ENCODE measurements at places on chromosomes 3 and 15.

- DNase-seq: no peak
Observed at GRCh38 chr3:20103731-20104130, 63.5 kb downstream of the KAT2B start.

- no peak for DNase-seq
Observed at GRCh38 chr15:39621210-39621609, 40.3 kb downstream of the THBS1 start.

DNA sequence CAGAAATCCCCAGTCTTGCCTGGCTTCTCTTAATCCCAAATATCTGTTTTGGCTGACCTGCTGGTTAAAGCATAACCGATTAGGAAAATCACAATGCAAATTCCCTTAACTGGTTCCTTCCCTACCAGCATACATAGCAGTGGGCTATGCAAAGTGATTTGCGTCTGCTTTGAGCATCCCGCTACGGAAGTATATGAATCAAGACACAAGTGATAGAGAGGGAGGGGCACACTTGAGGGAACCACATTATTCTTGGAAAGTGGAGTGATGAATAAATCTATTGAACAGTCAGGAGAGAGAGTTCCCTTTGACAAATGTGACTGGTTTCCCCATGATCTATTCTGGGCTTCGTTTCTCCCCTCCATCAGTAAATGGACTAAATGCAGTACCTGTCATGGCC, 119.6 kb upstream of the C15orf61 start:
- DNase-seq: no peak

DNA sequence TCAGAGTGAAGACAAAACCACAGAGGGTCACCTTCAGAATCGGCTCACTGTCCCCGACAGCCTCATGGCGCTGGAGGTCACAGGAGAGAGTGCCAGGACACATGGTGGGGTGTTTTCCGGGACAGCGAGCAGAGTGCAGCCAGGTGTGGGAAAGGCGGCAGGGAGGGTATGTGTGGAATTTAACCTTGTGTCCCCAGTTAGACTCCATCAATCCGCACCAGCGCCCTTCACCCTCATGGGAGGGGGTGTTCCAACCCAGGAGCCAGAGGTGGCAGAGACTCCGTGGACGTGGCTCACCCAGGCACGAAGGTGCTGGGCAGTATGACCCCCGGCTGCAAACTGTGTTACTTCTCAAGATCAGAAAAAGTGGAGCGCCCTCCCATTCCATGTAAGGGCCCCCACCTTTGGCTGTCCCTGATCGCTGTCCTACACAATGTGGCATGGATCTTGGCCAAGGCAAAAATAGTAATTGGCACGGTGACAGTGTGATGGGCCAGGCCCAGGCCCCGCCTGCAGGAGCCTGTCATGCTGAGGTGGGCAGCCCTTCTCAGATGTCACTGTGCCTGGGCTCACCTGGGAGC, 190.3 kb downstream of the XXYLT1 start:
- DNase-seq: no peak

- DNase-seq: no peak
Observed at GRCh38 chr15:97745481-97746071, 214.9 kb upstream of the ARRDC4 start.

DNA sequence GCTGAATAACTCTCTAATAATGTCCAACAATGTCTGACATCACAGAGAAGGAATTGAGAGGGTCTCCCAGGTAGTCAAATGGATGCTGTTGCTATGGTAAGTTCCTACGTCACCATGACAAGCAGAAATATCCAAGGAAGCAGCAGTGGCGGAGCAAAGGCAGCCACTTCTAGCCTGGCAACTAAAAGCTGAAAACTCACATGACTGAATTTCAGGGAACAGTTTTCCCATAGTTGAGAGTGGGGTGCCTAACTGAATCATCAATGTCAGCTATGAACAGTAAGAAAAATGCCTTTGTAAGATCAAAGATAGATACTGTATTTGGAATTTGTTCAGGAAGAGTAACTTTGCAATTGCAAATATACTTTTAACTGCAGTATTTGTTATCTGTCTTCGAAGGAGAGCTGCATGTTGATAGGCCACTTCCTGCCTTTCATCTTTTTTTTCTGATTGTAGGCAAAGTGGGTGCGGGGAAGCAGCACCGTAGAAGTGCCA, 161.7 kb downstream of the BBX start:
- DNase-seq: no peak

GRCh38 chr3:42758126-42758525, 14.9 kb downstream of the CCDC13 start:
- no peak for DNase-seq

- DNase-seq: peak; percentile 57
Observed at GRCh38 chr3:194296454-194297263, 54.5 kb downstream of the CPN2 start.

GRCh38 chr15:89155656-89156055, 65.7 kb downstream of the RLBP1 start:
- no peak for DNase-seq

- no peak for DNase-seq
Observed at GRCh38 chr3:136305879-136306278, 55.7 kb downstream of the PCCB start.

GRCh38 chr3:43913036-43913948, 222.6 kb downstream of the ABHD5 start:
- no peak for DNase-seq

- DNase-seq: no peak
Observed at GRCh38 chr15:88627463-88627862, 6.3 kb downstream of the AEN start.

- no peak for DNase-seq
Observed at GRCh38 chr3:197468167-197468566, 87.6 kb downstream of the BDH1 start.

DNA sequence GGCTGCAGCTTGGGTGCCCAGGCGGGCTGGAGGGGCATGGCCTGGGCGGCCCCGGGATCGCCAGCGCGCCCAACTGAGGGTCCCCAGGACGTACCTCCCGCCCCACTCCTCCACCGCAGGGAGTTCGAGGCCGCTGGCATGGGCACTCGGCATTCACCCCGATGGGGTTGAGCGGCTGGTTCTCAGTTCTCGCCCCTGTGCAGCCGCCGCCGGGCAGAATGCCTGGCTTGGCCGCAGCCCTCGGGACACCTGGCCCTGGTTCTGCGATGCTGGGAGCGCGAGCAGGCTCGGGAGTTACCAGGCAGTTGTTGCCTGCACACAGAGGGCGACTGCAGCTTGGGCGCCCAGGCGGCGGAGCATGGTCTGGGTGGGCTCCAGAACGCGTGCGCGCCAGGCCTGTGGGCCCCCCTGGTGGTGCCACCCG, 121.4 kb downstream of the LMLN start:
- no peak for DNase-seq

DNA sequence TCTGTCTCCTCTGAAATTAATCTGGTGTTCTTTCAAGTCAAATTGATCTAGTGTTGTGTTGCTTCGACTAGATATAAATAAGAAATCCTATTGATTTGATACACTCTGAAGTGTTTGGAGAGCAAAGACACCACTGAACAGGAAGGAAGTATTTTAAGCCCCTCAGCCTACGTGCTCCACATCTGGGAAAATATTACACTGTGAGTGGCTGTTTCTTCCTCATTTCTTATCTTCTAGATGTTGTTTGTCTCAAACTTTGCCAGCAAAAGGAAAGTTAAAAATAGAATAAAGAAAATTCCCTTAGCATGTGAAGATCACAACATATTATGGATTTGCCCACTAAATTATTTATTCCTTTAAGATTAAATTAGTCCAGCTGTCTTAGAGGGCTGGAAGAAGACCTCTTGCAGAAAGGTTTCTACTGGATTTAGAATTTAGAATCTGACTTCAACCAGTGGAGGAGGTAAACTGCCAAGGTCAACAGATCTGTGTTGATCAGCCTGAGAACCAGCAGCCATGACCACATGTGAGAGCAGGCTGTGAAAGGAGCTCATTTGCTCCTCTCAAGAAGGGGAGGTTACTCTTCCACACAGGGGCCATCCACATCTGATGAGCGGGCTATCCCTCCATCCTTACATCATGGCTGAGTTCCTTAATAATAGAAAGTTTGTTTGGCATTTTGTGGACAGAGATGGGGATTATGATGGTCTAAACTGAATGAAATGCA, 46.3 kb upstream of the ACKR4 start:
- DNase-seq: no peak

- no peak for DNase-seq
Observed at GRCh38 chr15:41999290-42000285, 21.3 kb downstream of the PLA2G4E start.

DNA sequence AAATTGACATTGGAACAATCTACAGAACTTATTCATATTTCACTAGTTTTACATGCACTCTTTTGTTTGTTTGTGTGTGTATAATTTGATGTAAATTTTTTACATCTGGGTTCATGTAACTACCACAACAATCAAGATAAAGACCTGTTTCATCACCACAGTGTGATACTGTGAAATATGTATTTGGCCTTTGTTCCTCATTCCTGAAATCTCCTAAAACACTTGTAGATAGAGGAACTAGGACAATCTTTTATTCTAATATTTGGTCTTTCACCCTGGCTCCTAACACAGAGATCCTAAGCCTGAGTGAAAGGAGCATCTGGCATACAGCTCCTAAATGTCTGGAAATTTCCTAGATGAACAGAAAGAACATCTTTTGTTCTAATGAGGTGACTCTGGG, 155.0 kb upstream of the GPR149 start:
- no peak for DNase-seq

- DNase-seq: no peak
Observed at GRCh38 chr3:47436180-47436579, 39.6 kb downstream of the SCAP start.

DNA sequence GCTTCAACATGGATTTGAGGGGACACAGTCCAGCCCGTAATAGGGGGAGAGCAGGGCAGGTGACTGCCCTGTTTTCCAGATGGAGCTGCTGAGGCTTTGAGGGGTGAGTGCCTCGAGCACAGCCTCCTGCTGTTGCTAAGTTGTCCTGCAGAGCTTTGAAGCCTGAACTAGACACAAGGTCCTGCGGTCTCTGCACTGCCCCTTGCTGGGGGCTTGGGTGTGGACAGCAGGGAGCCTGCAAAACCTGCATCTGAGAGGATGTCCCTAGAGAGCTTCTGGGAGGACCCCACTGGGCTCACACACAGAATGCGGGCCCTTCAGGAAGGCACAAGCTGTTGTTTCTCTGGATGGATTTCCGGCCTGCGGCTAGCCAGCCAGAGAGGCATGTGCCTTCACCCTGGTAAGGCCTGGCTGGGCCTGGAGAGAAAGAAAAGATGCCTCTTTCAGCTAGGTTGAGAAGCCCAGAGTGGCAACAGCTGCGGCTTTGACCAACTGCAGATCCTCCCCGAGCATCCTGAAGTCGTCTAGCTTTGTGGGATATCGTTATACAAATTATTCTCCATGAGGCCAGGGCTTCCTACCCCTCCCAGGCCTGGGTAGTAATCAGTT, 226.2 kb downstream of the SLCO3A1 start:
- no peak for DNase-seq

- no peak for DNase-seq
Observed at GRCh38 chr15:67329984-67330733, 75.6 kb downstream of the IQCH start.

DNA sequence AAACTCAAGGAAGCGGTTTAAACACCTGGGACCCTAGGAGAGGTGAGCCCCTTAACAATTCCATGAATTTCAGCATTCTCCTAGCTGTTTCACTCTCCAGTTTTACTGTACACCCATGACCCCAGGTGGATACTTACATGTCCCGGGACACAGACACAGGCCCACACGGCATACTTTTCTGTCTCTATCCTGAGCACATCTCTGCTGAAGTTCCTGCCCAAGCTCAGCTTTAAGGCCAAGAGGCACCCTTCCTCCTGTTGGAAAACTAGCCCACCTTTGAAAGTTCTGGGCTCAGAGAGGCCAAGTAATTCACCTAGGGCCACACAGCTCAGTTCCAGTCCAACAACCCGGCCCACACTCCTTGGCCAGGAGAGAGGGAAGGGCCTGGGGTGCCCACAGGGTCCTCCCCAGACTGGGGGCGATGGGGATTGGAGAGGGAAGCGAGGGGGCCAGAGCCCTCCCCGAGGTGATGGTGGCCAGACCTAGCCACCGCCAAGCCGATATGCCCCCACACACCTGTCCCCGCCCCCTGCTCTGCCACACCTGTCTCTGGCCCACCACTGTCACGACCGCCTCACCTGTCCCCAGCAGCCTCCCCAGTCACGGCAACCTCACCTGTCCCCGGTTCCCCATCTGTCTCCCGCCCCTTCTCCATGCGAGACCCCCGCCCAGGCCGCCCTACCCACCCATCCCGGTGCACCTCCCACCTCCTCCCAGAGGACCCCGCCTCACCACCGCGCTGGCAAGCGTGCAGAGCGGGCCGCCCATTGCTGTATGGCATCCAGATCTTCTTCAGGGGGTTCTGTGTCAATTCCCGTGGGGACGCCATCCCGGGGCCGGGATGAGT, 431 bp downstream of the PFKFB4 start:
- no peak for DNase-seq

GRCh38 chr3:186194451-186194811, 85.5 kb upstream of the ETV5 start:
- DNase-seq: no peak

GRCh38 chr15:66369773-66370651, 13.5 kb upstream of the TIPIN start:
- DNase-seq: peak; percentile 45

- no peak for DNase-seq
Observed at GRCh38 chr3:11499144-11499543, 144.6 kb downstream of the VGLL4 start.

DNA sequence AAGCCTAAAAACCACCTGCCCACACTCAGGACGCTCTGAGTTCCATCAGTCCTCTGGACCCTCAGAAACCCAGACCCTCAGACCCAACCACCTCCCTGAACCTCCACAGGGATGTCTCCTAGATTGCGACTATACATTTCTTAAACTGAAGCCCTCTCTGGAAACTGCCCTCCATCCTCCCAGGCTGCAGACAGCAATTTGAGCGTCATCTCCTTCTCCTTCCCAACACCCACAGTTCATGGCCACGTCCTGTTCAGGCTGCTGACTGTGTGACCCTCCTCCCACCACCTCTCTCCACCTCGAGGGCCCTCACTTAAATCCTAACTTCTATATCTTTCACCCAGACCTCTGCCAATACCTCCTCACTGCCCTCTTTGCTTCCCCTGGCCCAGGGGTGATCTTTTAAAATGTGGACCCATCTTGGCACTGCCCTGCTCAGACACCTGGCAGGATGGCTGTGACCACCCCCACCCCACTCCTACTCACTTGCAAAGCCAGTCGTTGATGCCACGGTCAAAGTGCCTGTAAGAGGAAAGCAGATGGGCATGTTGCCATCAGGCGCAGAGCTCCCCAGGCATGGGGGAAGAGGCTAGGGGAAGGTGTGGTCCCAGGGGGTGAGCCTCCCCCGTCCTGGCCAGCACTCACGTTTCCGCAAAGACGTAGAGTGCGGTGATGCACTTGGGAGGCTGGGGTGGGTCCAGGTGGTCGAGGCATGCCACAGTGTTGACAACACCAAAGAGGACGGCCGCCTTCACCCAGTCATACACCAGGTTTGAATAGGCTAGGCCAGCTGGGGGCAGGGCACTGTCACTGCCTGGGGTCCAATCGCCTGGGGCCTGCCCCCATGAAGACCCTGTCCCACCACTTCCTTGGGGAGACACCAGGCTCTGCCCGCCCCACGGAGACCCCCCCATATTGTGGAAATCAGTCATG, 6.0 kb downstream of the HHATL start:
- DNase-seq: no peak

GRCh38 chr3:173702561-173702960, 305.0 kb downstream of the NLGN1 start:
- DNase-seq: no peak

Measured in muscle of arm (tissue), 14 donors.